Activated gamma-delta T cell treated with Interleukin-2 at 50 U/mL for 16 hours (primary cell): ENCODE measurements at places on chromosomes 1 and 21.

- DNase-seq = no peak
Measured at GRCh38 chr1:78092643-78093042, 46.9 kb downstream of the GIPC2 start.

- DNase-seq = no peak
Measured at GRCh38 chr1:50978852-50979781, 9.1 kb downstream of the CDKN2C start.

DNA sequence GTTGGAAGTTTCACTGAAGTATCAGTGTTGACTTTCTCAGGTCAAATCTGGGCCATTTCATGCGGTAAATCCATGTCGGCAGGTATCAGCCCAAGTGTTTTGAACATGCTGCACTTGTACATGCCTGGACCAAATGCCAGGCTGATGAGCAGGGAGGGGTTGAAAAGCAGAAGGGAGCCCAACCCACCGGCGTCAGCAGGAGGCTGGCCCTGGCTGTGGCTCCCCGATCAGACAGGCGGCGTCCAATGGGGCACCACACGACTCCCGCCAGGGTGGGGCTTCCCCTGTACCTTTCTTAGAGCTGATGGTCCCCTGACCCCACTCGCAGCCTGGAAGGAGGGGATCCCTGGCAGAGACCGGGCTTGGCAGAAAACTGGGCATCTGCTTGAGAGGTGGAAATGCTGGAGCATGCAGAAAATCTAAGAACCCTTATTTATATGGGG lies 540.0 kb downstream of the KIF26B start:
- DNase-seq = no peak

- DNase-seq = no peak
Measured at GRCh38 chr1:160154790-160155189, 3.4 kb downstream of the ATP1A4 start.

DNA sequence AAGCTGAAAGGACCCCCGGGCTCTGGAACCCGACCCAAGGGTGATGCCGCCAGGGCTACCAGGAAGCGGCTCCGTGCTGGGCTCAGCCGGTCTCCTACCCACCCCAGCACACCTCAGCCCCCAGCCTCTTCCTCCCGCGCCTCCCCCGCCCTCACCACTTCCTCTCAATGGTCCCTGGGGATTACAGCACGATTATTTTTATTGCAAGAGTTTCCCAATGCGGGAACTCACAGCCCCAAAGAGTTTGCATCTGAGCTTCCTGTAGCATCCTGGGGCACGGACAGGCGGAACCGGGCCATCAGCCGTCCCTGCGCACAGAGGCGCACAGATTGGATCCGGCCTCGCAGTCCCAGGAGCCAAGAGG lies 8.7 kb upstream of the SLX9 start:
- no peak for DNase-seq

- DNase-seq = no peak
Measured at GRCh38 chr1:102661481-102661880, 446.8 kb downstream of the COL11A1 start.

DNA sequence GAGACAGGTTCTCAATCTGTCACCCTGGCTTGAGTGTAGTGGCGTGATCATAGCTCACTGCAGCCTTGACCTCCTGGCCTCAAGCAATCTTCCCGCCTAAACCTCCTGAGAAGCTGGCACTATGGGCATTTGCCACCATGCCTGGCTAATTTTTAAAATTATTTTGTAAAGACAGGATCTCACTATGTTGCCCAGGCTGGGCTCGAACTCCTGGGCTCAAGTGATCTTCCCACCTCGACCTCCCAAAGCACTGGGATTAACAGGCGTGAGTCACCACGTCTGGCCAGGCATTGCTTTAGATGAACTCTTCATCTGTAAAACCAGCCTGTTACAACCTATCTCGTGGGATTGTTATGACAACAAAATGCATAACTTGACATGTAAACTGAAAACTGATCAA lies 2.4 kb downstream of the COA6 start:
- DNase-seq = no peak

- no peak for DNase-seq
Measured at GRCh38 chr1:197841883-197842553, 60.4 kb upstream of the C1orf53 start.

- DNase-seq = no peak
Measured at GRCh38 chr1:22437573-22437972, 14.1 kb upstream of the ZBTB40 start.

GRCh38 chr1:236185687-236186086 lies 43.3 kb downstream of the GPR137B start:
- DNase-seq = no peak
